ENCODE measurements at places on chromosomes 7 and 10.

GRCh38 chr10:110492069-110492822 lies 5.5 kb upstream of the DUSP5 start:
- no peak for DNase-seq

- no peak for DNase-seq
These were observed 8.8 kb downstream of the OGDH start for GRCh38 chr7:44615149-44615611.

GRCh38 chr7:41711283-41712064 lies 8.6 kb upstream of the INHBA start:
- DNase-seq: no peak

- no peak for DNase-seq
These were observed 78.0 kb downstream of the WDR37 start for GRCh38 chr10:1134156-1134555.

DNA sequence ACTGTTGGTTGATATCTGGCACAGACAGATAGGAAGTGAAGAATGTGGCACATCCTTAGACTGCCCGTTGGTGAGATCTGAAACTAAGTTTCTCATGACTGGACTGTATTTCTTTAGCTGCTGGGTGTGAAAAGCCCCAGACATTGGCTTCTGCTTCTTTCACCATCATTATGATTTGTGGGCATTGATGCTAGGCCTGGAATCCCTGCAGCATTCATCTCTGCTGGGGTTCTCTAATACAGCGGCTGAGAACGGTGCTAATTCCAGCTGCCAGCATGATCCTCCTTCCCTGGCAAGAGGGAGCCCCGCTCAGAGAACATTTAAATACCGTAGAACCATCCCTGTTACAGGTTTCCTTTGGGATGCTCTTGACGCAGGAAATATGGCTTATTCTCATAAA lies 26.2 kb downstream of the RBM20 start:
- DNase-seq: no peak

DNA sequence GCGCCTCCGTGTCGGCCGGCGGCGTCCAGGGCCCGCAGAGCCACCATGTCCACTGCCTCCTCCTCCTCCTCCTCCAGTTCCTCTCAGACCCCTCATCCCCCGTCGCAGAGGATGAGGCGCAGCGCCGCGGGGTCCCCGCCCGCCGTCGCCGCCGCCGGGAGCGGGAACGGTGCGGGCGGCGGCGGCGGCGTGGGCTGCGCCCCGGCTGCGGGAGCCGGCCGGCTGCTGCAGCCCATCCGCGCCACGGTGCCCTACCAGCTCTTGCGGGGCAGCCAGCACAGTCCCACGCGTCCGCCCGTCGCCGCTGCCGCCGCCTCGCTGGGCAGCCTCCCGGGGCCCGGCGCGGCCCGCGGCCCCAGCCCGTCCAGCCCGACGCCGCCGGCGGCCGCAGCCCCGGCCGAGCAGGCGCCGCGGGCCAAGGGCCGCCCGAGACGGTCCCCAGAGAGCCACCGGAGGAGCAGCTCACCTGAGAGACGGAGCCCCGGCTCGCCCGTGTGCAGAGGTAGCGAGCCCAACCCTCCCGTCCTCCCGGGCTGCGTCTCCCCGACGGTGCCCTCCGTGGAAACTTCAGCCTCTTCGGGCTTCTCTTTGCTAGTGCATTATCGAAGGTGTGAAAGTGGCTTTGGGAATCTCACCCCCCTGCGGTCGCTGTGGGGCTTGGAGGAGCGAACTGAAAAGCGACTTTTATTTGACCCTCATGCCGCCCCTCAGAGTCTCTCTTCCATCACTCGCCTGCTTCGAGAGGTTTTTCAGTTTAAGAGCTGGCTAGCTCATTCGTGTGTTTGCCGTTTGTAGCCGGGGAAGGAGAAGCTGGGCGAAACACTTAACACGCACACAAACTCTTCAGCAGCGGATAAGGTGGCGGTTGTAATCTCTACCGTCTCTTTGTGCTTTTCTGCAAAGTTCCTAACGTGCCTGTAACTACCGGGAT lies 975 bp downstream of the GLCCI1 start:
- DNase-seq: peak; percentile 28

DNA sequence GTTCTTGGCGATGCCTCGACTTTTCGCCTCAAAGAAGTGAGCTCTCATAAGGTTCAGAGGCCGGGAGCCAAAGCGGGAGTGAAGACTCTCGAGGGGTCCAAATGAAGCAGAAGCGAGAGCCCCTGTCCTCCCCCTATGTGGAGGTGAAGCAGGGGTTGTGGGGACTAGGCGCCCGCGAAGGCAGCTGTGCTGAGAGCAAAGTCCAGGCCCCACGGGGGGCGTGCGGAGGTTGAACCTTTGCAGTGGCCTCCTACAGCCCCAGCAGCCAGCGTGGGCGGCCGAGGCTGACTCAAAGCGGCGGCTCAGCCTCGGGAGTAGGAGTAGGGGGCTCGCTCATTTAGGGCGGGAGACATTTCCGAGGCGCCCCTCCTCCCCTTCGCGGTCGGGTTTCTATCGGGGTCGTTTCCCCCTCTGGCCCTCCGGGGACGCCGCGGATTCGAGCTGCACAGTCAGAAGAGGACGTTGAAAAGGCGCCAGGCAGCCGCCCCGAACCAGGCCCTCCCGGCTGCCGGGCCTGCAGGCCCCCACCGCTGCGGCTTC lies 553 bp upstream of the ADD3 start:
- peak; percentile 55 for DNase-seq

- DNase-seq: no peak
These were observed 89.5 kb downstream of the PRKCQ start for GRCh38 chr10:6490614-6491013.

DNA sequence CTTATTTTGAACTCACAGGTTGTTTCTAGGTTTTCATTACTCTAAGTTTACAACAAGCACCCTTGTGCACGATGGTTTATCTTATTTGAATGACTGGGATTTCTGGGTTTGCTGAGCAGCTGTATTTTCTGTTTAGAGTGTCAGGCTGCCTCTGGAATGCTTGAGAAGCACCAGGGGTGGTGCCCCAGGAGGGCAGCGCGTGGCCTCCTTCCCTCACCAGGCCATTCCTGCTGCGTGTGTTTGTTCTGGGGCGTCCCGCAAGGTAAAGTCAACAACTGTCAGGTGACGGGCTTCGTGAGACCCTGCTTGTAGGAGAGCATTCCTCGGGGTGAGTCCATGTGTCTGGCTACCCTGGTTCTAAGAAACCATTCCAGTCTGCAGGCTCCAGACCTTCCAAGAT lies 54.9 kb downstream of the FAM171A1 start:
- DNase-seq: no peak

DNA sequence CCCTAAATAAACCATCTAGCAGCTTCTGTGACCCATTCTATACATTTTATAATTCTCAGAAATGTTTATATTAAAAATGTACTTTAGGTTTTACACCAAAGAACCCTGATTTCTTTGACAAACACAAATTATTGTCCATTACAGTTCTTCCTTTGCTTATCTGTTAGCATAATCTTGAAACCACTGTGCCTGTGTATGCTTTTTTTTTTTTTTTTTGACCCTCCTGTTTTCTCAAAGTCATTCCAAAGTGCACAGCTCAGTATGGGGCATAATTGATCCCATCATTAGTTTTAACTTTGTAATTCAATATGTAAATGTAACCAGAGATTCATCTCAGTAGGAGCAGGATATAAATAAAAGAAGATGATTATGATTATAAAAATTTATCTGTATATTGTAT lies 229.3 kb downstream of the DGKB start:
- no peak for DNase-seq

DNA sequence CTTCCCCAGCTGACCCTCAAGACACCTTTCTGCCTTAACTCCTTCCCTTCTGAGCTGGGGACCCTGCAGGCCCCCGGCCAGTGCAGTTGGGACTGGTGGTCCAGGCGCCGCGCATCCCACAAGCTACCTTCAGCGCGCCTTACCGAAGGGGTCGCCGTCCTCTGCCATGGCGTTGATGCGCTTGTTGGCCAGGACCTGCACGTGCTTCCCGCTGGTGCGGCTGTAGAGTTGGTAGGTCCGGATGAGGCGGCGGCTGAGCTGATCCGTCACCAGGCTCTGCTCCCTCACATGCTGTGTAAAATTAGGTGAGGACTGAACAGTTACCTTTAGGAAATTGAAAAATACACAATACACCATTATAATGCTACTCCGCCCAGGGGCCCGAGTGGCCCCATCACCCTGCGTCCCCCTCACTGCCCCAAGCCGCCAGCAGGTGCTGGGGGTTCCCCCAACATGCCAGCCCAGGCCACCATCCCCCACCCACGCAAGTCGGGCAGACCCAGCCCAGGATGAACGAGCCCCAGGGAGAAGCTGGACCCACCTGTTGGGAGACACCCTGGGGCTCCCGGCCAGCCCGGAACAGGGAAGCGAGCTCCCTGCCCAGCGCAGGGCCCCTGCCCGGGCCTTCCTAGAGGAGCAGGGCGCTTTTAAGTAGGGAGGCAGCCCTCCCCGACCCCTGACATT lies 1.2 kb downstream of the FGF8 start:
- no peak for DNase-seq

GRCh38 chr10:24715246-24715769 lies 8.4 kb downstream of the ARHGAP21 start:
- no peak for DNase-seq

DNA sequence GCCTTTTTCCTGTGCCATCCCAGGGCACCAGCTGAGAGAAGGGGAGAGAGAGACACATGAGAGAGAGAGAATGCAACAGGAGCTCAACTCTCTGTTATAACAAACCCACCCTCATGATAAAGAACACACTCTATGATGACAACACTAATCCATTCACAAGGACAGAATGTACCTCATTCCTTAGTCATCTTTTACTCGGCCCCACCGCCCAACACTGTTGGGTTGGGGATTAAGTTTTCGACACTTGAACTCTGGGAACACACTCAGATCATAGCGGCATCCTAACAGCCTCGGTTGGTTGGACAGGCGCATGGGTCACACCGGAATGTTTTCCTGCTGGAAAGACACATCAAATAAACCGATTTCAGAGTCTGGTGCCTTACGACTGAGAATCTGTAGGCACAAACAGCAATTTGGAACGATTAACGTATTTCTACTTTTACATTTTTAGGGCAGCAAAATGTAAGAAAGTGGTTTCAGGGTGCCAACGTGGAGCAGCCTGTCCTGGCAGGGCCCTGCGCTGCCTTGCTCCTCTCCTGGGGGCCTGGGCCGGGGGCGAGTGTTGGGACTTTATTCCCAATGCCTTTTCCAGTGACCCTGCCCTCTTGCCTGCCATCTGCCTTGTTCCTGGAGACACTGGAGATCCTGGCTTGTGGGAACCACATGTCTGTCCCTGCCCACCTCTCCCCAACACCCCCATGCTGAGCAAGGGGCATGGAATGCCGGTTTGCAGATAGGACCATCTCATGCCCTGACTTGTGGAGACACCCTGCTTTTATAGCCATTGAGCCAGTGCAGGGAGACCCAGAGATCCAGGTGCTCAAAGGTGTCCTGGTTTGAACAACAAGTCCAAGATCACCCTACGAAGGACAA lies 287.0 kb downstream of the TCERG1L start:
- no peak for DNase-seq

- DNase-seq: no peak
These were observed 179.2 kb upstream of the SHH start for GRCh38 chr7:155991470-155991869.

GRCh38 chr10:97127509-97127908 lies 58.2 kb downstream of the SLIT1 start:
- DNase-seq: no peak

DNA sequence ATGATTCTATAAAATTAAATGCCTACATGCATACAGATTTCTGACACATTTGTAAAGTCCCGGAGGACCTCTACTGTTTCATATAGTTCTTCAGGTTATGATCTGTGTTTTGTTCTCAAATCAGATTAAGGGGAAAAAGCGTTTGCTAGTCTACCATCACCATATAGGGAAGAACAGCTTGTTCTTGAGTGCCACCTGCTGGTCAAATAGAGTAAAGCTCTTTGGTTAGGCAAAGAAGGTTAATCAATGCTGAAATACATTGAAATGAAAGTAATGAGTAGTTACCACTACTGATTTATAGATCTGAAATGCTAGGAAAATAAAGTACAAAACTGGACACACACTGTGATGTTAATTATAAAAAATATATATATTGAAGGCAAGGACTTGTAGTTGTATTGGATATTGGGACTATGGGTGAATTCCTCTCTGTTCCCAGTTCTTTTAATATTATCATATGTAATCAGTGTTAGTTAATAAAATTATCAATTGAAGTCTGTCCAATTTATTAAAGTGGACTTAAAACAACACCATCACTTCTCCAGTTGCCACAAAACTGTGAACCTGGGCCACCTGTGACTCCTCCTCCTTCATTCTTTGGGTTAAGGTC lies 72.6 kb upstream of the PDLIM1 start:
- no peak for DNase-seq

DNA sequence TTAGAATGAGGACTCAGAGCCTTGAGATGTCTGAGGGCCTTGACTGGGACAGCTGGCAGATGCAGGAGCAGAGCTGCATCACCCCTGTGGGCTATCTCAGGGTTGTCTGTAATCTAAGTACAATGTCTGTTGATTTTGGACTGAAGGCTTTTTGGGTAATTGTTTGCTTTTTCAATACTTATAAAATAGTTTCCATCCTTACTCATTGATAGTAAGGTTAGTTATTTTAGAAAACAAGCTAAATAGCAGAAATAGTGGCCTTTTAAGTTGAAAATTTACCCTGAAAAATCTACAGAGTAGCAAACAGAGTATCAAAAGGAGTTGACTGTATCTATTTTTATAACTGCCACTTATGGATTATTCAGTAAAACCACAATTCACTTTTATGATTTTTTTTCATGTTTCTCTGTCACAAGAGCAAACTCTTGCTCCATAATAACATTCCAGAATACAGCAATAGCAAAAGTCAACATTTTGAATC lies 179.7 kb downstream of the CFTR start:
- no peak for DNase-seq

DNA sequence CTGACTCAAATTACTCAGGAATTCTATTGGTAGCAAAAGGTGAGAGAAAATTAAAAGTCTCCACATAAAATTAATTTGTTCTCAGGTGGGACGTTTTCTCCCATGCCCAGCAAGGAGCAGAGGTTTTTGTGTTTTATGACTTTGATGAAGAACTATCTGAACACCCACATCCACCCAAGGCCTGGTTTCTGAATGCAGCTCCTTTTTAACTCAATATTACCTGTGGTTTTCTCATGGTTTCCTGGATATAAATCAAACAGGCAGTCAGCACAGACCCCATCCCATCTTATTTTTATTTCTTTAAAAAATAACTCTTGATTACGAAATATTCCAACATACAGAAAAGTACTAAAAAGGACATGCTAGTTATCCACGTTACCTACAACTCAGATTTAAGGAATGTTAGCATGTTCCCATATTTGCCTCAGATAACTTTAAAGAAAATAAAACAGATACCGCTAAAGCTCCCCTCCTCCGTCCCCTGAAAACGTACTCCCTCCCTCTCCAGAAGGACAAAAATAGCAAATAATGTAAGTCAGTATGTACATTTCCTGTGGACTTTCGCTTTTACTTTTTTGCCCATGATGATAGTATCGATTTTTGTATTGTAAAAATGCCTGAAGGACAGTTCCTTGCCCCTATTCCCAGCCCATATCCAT lies 43.4 kb downstream of the GLI3 start:
- DNase-seq: no peak

- DNase-seq: no peak
These were observed 372.9 kb downstream of the GALNT17 start for GRCh38 chr7:71504697-71505441.

DNA sequence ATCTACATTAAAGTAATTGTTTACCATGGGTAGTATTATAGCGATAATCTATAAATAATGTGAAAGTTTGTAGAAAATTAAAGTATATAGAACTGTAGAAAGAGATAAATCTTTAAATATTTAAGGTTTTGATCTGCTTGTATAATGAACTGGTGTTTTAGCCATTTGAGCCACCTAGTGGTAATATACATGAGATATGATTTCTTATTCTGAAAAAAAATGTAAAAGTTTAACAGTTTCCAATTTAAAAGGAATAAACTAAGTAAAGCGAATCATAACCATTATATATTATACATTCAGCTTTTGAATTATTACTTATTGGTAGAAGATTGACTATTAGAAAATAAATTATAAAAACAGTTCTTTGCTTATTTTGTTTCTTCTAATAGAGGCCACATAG lies 91.2 kb downstream of the OTUD1 start:
- no peak for DNase-seq
